ENCODE measurements at places on chromosomes 7 and 10. TPM values are rescaled to one million over a fixed set of nuclear protein-coding genes. Genes with fewer than 3 reads are reported as not detected.

Gene ZNF25
- 2.5 TPM for total RNA-seq

Gene DLX6
- not detected for total RNA-seq

Gene INTS1
- 88.2 TPM for total RNA-seq

GRCh38 chr7:87113077-87113476 is 39.2 kb upstream of the DMTF1 start:
- DNase-seq: no peak

DNA sequence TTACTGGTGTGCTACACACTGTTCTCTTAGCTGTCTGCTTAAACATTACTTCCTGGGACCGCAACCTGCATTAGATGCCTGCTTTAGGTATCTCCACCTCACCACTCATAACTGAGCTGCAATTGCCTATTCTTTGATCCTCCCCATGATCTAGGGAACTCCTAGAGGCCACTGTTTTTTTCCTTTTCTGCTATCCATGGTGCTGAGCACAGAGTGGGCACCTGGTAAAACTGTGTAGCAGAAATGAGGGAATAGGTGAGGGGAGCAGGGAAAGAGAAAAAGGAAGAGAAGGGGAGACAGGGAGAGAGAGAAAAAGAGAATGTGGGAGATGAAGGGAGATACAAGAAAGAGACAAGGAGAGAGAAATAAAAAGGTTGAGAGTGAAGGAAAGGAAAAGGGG is 434.9 kb downstream of the ADRA2A start:
- no peak for DNase-seq
